ENCODE measurements at places on chromosomes 2 and 18.

GRCh38 chr2:185279999-185280398 lies 458.6 kb upstream of the FSIP2 start:
- DNase-seq = no peak

- DNase-seq = no peak
These were observed 157.4 kb downstream of the LTBP1 start for GRCh38 chr2:33104052-33104623.

GRCh38 chr2:126496493-126496892 lies 159.5 kb upstream of the GYPC start:
- no peak for DNase-seq

DNA sequence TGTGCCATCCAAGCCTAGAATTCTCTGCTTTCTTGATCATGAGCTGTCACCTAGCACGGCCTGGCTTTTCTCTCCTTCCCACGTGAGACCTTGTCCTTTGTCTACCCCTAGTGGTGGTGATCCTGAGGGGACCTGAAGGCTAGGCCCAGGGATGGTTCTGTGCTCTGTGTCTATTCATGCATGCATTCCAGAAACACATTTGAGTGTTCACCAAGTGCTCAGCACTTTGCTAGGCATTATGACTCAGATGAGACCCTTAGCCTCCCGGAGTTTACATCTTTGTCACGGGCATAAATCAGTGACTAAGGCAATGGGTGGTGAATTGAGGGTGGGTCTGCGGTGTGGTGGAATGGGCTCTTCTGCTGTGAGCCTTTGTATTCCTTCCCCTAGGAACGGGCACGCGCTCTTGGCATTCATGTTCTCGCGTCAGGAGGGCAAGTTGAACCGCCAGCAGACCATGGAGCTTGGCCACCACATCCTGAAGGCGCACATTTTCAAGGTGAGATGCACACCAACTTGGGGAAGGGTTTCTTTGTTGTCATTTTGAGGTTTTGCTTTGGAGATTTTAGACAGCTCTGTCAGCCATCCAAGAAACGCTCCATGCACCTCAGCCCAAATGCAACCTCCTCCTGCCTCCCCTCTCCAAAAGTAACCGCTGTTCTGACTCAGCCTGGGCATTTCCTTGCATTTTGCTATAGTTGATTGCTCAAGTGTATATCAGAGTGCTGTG lies 100.9 kb downstream of the WDSUB1 start:
- no peak for DNase-seq

DNA sequence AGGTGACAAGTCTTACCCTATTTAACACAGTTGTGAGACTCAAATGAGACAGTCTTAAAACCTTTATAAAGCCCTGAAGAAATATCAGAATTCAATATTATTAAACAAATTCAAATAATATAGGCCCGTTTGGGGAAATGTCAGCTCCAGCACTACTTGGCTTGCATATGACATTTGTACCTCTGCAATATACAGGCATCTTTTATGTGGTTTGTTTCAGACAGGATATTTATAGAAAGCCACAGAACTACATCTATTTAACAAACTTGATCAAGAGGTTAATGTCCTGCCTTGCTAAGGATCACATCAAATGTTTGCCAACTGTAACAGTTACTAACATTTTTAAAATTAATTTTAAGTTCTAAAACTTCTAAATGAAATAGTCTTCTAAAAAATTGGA lies 3.2 kb upstream of the MREG start:
- DNase-seq = no peak

DNA sequence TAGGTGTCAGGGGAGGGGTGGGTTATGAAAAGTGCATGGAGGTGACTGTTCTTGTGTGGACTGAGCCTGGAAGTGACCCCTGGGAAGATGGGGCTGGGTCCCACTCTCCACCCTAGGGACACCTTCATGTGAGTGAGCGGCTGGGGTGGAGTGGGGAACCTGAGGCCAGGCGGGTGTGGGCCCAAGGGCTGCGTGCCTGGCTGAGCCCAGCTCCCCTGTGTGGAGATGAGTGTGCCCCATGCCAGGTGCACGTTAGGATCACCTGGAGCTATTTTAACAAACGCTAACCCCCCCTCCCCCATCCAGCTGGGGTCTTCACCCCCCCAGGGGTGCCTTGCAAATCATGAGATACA lies 26.5 kb downstream of the ZAP70 start:
- no peak for DNase-seq
